Ovary (tissue), 10 donors: ENCODE measurements at places on chromosomes 4 and X.

DNA sequence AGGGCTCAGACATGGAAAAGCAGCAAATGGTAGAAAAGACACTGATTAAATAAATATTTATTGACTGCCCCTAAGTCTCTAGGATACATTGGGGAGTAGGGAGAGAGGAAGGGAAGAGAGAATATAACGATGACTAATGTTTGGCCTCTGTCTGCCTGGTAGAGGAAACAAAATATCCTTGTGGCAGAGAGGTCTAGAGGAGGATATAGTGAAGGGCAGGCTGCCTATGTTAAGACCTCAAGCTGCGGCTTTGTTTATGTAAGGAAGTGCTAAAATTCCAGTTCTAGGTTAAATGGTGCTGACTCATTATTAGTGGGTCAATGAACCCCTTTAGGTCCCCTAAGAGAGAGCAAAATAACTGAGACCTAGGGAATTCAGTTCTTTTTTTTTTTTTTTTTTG, 427.3 kb upstream of the FTHL17 start:
- no peak for DNase-seq

- no peak for DNase-seq
These were observed 456.5 kb downstream of the IL1RAPL1 start for GRCh38 chrX:29043746-29044145.

GRCh38 chr4:113692809-113693411, 68.6 kb downstream of the CAMK2D start:
- DNase-seq, result no peak

DNA sequence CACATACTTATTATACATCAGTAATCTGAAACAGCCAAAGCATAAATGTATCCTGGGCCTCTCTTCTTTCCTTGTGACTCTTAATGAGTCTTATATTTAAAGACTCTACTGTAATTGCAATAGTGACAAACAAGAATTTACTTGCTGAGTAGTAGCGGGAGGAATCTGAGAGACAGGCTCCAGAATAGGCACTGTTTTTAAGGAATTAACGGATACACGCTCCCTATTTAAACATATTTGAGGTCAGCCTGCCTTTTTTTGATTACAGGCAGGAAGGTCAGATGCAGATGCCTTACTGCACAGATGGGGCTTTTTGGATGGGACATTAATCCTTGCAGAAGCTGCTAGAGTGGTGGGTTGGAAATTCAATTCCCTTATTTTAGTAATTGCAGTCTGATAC, 196.3 kb upstream of the ANXA3 start:
- DNase-seq, result no peak

GRCh38 chr4:162582180-162582579, 418.4 kb upstream of the FSTL5 start:
- DNase-seq, result no peak

- no peak for DNase-seq
These were observed 129.6 kb downstream of the DHRSX start for GRCh38 chrX:2371026-2371711.

GRCh38 chr4:8349664-8350236, 80.2 kb downstream of the HTRA3 start:
- DNase-seq, result no peak

- DNase-seq, result no peak
These were observed 208.3 kb downstream of the ARHGAP10 start for GRCh38 chr4:147940171-147940570.

DNA sequence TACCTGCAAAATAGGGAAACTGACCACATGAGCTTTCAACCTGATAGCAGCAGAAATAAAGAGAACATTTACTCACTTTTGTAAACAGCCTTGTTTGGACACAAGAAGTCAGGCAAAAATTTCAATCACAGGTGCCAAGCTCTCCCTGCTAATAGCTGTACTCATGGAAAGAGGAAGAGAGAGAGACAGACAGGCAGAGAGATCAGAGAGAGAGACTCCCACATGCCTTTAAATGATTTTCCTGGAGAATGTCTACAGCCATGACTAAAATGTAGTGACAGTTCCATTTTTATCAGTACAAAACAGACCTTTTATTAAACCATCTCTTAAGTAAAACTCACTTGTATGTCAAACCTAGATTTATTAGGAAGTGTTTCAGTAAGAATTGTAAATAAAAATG, 752.9 kb downstream of the TRAM1L1 start:
- no peak for DNase-seq

DNA sequence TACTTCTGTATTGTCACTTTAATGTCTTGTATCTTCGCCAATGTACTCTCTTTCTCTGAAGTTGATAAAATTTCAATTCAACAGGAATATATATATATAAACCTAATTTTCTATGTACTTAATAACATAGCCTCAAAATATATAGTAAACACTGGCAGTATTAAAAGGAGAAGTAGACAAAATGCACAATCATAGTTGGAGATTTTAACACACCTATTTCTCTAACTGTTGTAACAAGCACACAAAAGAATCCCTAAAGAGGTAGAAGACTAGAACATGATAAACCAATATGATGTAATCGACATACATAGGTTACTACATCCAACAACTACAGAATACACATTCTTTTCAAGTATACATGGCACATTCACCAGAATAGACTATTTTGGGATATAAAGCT, 65.5 kb downstream of the ZNF81 start:
- DNase-seq, result no peak

DNA sequence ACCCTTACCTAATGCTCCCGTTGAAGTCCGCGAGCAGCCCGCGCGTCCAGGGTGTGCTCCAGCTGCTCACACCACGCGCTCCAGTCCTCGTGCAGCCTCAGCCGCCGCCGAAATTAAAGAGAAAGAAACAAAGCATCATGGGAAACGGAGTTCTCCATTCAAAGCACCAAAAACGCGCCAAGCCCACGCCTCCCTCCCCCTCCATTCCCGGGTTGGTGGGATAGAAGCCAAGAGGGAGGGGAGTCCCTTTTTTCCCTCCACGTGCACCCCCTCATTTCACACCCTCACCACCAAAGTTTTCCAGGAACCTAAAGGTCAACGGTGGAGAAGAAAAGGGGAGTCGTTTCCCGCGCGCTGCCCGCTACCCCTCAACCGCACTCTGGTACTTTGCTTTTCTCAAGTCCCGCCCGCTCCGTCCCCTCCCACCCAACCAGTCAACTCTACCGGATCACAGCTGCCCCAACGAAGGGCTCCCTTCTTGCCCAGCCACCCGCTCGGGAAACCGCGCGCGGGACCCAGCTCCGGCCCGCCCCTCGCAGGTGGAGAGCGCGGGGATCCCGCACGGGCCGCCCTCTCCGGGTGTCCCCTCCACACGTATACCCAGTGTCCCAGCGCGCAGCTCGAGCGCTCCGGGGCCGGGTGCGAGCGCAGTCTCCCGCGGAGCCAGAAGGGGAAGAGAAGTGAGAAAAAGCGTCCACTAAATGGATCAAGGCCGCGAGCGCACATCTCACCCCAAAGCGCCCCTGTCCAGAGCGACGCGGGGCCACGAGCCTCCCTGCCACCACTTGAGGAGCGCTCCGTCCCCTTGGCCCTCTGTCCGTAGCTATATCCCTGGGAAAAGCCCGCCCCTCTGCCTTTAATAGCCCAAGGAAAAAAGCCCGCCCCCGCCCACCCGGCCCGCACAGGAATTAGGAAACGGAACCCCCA, 65.1 kb upstream of the CCDC160 start:
- peak; percentile 48 for DNase-seq

DNA sequence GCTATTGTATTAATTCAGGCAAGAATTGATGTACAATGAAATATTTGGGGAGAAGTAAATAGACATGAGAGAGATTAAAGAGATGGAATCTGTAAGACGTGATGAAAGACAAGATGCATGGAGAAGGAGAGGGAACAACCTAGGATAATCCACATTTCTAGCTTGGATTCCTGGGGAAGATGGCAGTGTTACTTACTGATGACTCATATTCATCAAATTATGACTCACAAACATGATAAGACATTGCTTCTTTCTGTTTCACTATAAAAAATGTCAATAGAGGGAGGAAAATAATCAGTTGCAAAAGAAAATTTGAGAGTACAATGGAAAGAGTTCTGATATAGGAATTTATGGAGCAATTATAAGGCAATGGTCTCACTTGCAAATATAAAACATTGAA, 104.1 kb upstream of the BMP3 start:
- DNase-seq, result no peak

DNA sequence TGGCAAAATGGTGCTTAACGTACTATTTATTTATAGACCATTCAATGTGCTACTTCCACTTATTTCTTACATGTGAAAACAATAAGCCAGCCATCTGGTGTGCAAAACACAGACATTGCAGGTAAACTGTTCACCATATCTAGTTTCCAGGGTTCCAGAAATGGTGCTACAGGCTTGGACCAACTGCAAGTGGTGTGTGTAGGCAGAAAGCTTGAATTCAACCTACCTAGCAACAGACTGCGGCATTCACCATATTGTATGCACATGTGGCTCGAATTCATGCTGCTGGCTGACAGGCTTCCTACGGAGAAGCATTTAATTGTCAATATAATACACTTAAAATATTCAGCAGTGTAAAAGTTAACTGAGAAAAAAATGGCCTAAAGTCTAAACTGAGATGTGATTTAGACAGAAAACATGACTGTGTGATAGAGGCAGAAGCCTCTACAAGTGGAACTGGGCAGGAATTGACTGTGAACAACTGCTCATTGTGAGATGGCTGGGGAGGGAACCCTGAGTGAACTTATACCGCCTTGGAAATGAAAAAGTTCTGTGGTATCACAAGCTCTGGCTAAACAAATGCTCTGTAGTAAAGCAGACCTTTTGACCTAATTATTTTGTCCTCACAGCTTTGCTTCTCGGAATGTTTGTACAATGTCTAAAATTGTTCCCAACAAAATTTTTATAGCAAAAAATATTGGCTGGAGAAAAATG, 434.7 kb downstream of the GRIA2 start:
- DNase-seq, result no peak

- no peak for DNase-seq
These were observed 87.5 kb upstream of the DHX15 start for GRCh38 chr4:24671849-24672248.

DNA sequence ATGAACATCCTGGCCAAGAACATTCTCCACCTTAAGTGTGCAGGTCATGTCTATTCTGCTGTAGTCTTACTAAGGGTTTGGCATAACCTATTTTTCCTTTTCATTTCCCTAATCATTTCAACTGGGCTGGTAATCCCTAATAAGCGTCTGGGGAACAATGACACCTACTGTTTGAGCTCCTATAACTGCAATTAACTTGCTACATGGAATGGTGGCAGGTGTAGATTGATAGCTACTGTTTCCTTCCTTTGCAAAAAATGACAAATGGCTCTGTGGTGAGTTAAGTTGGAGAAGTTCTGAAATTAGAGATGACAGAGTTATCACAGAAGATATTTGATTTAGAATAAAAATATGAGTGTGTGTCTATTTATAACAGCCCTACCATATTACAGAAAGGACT, 104.5 kb upstream of the NAP1L5 start:
- DNase-seq, result no peak

- DNase-seq, result no peak
These were observed 22.4 kb downstream of the STARD8 start for GRCh38 chrX:68669871-68670270.

- DNase-seq, result no peak
These were observed 218.7 kb upstream of the NDST4 start for GRCh38 chr4:115332078-115332477.

- DNase-seq, result no peak
These were observed 49.7 kb upstream of the DDIT4L start for GRCh38 chr4:100240008-100240407.

GRCh38 chrX:136759968-136760367, 20.8 kb downstream of the ARHGEF6 start:
- no peak for DNase-seq

DNA sequence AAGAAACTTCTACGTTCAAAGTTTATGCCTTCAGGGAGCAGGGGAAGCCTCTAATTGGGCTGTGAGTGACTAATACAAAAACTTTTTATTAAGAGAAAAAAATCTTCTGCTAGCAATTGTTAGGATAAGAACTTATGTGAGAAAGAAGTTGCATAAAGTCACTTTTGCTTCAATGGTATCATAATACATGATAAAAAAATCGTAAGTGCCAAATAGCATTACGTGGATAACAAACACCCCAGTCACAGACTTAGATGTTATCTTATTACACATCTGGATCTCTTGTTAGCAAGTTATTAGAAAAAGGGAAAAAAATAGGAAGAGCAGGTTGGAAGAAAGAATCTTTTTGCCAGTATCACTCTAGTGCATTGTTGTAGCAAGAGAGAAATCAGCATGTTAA, 4.2 kb upstream of the NDST4 start:
- DNase-seq, result no peak

GRCh38 chr4:185774845-185775680, 36.9 kb downstream of the SORBS2 start:
- no peak for DNase-seq

- DNase-seq, result no peak
These were observed 17.3 kb upstream of the FMR1 start for GRCh38 chrX:147894366-147894963.

GRCh38 chr4:155929833-155930232, 23.8 kb downstream of the CTSO start:
- DNase-seq, result no peak

GRCh38 chrX:19924285-19924684, 36.9 kb upstream of the SH3KBP1 start:
- no peak for DNase-seq

DNA sequence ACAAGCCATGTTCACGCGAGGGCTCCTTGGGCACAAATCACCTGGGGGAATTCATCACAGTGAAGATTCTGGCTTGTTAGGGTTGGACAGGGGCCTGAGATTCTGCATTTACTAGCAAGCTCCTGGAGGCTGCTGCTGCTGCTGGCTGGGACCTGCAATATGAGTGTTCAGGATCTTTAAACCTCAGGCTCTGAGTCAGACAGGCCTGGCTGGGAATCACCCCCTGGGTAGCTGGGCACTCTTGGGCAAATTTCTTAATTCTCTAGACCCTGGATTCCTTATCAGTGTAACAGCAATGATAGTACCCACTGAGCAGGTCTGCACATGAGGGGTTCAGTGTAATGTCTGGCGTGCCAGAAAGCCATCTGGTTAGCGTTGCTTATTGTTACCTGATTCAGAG, 101.5 kb downstream of the DHX15 start:
- DNase-seq, result no peak

DNA sequence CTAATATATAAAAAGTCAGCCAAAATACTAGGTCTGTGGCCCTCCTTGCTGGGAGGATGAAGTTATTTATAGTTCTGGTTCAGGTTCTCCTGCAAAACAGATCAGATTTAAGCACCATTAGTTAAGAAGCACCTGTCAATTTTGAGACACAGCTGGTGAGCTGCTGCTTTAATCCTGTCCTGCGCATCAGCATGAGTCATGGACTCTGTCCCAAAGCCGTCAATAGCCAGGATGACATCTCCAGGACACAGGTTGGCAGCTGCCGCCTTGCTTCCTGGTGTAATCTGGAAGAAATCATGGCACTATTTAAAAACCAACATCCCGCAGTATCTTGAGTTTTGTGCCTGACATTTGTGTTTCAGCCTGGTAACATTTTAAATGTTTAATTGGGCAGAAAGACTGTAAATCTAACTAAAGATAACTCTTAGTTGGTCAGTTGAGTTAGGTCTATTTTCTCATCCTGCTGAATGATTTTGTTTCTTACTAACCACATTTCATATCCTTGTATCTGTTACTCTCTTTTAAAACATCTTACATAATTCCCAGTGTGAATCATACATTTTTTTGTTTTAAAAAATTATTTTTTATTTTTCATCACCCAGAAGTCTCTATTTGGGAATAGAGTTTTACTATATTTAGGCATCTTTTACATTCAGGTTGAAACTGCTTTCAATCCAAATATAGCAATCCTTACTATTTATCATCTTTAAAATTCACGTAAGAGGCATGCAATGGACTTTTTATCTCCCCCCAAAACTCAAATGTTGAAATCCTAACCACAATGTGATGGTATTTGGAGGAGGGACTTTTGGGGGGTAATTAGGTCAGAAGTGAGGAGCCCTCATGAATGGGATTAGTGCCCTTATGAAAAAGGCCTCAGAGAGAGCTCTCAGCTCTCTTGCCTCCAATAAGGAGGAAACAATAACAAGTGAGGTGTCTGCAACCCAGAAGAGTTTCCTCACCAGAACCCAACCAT, 10.1 kb downstream of the PDLIM3 start:
- DNase-seq, result no peak
